ENCODE measurements at places on chromosomes 5 and 9.

GRCh38 chr5:110088676-110089436 is 399.1 kb downstream of the MAN2A1 start:
- no peaks in the 10 kb centered on the region for H3K27me3 ChIP-seq
- H3K4me3 ChIP-seq, result no peak overlapping the region
- H3K36me3 ChIP-seq, result no peaks in the 10 kb centered on the region
- peaks cover 7% of the 10 kb centered on the region for H3K4me1 ChIP-seq
- no peak overlapping the region for H3K27ac ChIP-seq
- DNase-seq, result no peak

DNA sequence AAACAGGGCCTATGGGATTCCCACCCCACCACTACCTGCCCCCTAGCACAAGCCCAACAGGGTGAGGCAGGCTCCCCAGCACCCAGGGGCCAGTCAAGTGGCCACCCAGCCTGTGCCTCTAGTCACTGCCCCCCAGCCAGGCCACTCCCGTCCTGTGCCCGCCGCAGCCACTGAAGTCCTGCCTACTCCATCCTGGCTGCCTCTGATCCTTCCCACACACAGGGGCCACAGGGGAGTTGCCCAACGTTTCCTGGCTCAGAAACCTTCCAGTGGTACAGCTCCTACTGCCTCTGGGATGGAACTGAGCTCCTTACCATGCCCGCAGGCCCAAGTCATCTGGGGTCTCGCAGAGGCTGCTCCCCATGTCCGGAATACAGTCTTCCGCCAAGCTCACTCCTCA is 70.2 kb upstream of the STXBP1 start:
- peaks cover 30% of the 10 kb centered on the region for H3K4me1 ChIP-seq
- no peak for DNase-seq
- H3K27me3 ChIP-seq, result no peaks in the 10 kb centered on the region
- no peak overlapping the region for H3K27ac ChIP-seq
- no peak overlapping the region for H3K4me3 ChIP-seq

DNA sequence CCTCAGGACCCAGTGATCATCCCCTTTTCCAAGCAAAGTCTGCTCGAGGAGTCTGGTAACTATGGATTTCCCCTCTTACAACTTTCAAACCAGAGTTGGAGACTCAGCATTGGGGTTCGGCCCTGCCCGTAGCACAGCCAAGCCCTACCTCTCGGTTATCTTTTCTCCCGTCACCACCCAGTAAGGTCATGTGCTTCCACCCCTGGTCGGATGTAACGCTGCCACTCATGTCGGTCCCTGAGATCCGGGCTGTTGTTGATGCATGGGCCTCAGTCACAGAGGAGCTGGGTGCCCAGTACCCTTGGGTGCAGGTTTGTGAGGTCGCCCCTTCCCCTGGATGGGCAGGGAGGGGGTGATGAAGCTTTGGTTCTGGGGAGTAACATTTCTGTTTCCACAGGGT is 1.2 kb downstream of the GALT start:
- H3K27me3 ChIP-seq, result no peaks in the 10 kb centered on the region
- no peak for DNase-seq
- H3K4me1 ChIP-seq, result peaks cover 22% of the 10 kb centered on the region
- peak overlapping the region; percentile 91 for H3K27ac ChIP-seq
- peak overlapping the region; percentile 94 for H3K4me3 ChIP-seq

GRCh38 chr5:76641514-76642120 is 18.4 kb upstream of the F2RL2 start:
- H3K4me3 ChIP-seq, result no peak overlapping the region
- no peaks in the 10 kb centered on the region for H3K27me3 ChIP-seq
- peak; percentile 48 for DNase-seq
- peaks cover 7% of the 10 kb centered on the region for H3K4me1 ChIP-seq
- peaks cover 28% of the 10 kb centered on the region for H3K36me3 ChIP-seq

All from activated naive CD8-positive, alpha-beta T cell treated with anti-CD3 and anti-CD28 coated beads, Interleukin-2, amount 10 ng/mL, durations not matched to agents 7 days and 5 days (primary cell).